GM12864 (cell line): ENCODE measurements at places on chromosomes 1 and 21.

DNA sequence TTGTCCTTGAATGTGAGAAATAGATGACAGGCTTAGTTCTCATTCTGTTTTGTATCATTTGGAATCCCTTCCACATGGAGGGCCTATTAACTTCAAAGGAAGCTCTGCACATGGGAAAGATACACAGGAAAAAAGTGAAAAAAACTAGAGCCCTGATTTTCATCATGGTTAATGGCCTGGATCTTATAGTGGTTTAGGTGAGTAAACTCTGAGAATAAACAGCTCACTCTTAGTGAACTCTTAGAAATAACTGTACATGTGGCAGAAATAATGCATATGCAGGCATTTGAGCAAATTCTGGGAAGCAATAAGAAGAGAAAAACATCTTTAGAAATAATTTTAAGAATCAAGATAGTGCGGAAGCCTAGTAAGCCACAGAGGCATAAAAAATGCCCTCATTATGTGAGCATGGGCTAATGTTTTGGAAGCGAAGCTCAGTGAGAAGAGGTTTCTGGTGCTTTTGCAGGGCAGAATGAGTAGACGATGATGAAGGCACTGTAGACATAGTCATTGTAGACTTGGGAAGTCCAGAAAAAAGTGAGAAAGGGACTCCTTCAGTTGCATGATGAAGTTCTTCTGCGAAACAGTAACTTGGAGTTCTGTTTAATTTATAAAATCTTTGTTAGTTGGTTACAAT, 279.9 kb downstream of the DNM3 start:
- DNase-seq = no peak

GRCh38 chr1:167166690-167167075, 54.0 kb upstream of the POU2F1 start:
- no peak for DNase-seq

GRCh38 chr1:194161591-194161990, 975.2 kb upstream of the B3GALT2 start:
- DNase-seq = no peak

DNA sequence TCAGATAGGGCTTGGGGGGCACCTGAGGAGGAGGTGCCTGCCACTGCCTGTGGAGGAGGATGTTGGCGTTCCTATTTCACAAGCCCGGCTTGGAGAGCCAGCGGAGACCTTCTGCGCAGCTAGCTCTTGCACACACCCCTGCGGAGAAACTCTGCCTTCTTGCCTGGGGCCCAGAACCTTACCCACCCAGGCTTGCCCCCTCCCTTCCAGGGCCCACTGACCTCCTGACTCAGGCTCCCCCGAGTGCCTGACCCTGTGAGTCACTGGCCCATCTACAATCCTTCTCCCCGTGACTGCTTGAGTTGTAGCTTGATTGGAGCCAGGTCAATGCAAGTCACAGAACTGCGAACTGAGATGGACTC, 3.4 kb downstream of the HES2 start:
- DNase-seq = no peak

DNA sequence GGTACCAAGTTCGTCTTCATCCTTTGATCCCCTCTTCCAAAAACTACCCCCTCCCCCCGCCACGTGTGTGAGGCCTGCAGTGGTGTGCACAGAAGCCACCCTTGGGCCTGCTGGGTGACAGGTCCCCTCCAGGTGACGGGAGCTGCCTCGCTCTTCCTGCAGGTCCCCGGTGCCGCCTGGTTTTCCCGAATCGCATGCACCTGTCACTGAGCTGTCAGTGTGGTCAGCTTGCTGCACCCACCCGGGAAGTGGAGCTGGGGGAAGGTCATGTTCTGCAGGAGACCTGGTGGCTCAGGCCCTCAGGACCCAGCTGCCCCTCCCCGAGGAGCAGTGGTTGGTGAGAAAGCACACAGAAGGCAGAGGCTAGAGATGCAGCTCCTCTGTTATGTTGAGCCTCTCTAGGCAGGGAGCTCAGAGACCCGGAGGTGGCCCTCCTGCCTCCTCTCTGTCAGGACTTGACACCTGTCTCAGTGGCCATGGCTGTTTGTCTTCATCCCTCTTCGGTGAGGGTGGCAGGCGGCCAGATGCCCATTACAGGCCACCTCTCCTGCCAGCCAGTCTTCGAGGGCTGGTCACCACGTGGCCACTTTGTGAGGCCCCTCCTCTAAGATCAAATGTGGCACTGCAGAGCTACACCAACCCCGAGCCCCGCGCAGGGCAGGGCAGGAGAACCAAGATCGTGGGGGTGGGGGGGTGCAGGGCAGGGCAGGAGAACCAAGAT, 60.9 kb downstream of the SKI start:
- no peak for DNase-seq

DNA sequence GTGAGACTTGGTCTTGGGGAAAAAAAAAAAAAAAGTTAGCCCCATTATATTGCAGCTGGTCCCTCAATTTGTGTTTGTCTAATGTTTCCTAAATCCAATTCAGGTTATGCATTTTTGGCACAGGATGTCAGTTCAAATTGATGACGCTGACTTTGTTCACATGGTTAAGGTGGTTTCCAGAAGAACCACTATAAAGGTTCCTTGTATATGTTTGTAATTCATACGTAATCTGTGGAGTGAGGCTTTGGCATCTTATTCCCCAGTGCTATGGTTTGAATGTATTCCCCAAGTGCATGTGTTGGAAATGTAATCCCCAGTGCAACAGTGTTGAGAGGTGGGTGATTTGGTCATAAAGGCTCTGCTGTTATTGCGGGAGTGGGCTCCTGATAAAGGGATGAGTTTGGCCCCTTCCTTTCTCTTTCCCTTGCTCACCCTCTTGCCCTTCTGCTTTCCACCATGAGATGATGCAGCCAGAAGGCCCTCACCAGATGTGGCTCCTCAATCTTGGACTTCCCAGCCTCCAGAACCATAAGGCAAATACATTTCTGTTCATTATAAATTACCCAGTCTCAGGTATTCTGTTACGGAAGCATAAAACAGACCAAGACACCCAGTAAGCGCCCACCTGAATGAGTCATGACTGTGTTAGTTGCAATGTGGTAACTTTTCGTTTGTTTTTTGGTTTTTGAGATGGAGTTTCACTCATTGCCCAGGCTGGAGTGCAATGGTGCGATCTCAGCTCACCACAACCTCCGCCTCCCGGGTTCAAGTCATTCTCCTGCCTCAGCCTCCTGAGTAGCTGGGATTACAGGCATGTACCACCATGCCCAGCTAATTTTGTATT, 19.5 kb upstream of the HLCS start:
- no peak for DNase-seq

DNA sequence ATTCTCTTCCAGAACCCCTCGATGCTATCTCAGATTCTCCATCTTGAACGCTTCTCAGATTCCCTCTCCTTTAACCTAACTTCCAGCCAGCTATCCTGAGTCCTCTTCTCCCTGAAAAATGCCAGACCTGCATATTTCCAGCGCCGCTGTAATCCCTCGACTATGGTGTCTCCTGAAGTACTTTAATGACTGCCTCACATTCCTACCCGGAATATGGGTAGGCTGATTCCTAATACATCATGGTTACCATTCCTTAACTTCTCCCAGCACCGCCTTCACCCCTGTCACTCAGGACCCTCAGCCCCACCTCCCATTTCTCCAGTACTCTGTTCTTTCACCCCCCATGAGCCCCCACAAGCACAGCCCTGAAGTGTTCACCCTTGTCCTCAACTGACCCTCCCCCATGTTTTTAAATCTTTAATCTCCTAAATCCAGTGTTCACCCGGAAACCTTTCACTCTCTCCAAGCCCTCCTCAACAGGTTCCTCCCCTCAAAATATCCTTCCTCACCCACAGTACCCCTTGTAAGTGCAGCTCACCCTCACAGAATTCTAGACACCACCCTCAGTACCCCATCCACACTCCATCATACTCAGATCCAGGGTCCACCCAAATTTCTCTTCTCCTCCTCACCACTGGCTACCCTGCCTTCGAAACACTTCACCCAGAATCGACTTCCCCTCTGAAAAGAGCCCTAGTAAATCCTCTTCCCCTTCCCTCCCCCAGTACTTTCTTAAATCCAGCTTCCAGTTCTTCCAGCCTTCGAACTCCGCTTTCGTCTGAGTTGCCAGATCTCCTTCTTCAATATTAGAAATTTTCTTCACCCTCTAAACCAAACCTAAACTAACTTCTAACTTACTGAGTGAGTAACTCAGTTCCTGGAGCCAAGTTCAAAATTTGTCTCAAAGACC, 922 bp downstream of the CPT2 start:
- DNase-seq = no peak

DNA sequence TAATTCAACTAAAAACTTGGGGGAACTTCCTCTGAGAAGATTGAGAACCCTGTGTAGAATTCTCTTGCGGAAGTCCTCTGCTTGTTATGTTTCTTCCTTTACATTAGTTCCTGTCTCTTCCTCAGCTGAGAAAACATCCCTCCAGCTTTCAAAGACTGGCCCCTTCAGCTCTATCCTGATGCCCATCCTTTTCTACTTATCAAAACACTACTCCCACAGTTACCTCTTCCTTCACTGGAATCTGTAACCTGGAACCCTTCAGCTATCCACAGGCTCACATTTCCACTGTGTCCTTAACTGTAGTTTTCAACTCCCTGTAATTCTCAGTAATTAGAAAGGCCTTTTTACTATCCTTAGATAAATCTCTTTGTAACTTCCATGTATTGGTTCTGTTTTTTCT, 6.0 kb upstream of the DEDD start:
- no peak for DNase-seq

DNA sequence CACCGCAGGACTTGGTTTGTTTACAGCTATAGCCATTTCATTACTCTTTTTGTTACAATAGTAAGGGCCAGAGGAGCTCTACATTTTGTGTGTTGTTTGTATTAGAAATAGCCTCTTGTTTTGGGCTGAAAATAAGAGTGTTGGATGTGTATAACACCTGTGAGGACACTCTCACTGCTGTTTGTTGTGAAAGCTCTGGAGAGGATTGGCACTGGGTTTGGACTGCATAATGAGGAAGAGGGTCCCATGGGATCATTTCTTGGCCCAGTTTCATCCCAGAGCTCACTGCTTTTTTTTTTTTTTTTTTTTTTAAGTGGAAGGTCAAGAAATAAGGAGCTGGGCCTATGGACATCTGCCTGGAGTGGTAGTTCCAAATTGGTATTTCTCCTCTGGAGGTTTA, 61.6 kb upstream of the KIAA0040 start:
- DNase-seq = no peak

DNA sequence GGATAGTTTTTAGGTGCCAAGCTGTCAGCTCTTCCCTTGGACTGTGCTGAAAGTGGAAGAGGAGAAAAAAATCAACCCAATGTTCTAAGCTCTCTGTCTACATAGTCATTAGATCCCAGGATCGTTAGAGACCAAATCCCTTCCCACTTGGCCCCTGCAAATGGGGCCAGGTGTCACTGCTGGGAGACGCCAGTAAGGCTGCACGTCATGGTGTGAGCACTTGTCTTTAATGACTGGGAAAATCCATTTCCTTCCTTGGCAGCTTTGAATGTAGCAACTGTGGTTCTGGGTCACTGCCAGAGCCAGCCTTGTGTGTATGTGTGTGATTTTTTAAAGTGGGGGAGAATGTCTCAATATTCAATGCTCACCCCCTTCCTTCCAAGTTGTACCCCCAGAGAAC, 59.9 kb downstream of the MAN1C1 start:
- no peak for DNase-seq

DNA sequence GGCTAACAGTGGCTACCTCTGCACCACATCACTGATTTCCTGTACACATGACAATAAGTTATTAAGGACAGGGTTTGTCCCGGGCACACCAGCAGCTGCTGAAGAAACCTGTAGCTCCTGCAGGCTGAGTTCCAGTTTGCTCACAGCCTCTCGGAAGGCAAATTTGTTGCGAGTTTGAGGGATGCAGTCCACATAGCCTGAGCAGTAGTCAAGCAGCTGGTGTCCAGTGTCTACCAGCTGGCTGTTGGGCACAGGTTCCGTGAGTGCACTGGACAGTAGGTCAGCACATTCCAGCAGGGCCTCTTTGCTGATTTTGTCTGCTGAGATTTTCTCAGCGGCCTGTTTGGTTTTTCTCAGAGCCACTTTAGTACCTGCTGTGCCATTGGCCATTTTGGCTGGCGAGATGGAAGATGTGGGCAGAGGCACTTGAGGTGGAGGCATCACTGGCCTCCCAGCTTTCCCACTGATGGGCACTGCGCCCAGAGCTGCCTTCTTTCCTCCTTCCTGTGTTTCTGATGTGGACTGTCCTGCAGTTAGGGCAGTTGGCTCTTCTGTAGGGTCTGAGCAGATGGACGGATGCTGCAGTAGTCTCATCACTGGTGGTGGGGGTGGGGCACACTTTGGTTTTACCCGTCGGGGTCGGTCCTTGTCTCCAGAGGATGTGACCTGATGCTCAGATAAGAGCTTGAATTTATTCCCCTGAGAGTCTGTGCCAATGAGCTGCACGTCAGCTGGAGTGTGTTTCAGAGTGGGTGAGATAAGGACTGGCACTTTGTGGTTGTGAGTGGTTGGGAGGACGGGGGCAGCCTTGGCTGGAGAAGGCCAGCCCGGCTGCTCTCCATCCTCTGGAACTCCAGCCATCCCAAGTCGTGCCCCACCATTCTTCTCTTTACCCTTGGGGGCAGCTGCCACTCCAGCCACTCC, 26.1 kb downstream of the TOR3A start:
- no peak for DNase-seq
